A172 (cell line): ENCODE measurements at places on chromosomes 7 and 10.
A peak's percentile ranks its signal among the peaks of the same experiment; 100 is the strongest.

DNA sequence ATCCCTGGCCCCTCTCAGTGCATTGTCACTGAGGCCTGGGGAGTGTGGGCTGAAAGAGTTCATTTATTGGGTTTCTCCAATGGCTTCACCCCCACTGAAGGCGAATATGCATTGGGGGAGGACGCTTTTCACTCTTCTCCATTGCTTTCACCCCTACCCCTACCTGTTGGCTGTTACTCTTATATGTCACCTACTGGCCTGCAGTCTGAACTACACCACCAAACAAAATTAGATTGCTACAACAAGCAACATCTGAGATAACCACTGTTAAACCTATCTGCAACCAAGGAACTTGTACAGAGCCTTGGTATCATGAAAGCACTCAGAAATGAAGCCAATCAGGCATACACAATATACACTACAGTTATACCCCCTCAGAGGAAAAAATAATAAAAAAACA is 203.7 kb downstream of the REEP3 start:
- DNase-seq: no peak

DNA sequence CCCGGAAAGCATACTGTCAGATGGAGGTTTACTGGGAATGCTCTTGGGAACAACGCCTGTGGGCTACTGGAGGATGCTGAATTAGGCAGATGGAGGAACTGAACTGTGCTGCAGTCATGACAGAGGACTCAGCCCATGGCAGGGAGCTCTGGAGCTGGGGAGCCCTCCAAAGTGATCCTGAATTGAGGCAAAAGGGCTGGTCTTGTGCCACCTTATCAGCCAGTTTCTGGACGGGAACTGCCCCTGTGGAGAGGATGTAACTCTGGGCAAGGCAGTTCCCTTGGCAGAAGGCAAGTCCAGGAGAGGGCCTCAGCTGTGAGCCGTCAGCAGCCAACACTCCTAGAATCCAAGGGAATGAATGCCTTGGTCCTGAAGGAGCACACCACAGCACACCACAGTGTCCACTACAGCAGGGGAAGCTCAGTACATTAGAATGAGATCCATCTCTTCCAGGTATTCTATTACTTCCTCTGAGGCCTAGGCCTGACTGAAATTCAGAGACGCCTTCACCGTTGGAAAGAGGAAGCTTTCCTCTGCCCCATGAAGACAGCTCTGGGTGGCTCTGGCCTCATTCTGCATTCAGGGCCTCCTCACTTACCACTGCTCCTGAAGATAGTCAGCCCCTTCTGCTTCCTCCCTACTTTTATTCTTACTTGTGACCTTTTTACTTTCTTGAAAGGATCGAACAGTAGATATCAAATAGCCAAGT is 139.6 kb upstream of the GPR26 start:
- no peak for DNase-seq

DNA sequence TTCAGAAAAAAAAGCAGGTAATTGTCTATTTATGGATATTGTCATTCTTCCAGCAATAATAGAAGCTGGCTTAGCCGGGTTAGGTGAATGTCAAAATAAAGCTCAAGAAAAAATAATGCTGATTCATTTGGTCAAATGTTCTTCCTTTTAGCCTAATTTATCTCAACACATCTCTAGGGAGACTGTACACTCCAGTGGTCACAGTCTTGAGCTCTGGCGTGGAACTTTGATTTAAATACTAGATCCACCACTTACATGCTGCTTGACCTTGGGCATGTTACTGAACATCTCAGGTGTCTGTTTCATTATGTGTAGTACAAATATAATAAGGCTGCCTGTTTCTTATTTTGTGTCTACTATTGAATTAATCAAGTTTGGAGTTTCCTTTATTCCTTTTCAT is 22.0 kb downstream of the PRTFDC1 start:
- DNase-seq: no peak

DNA sequence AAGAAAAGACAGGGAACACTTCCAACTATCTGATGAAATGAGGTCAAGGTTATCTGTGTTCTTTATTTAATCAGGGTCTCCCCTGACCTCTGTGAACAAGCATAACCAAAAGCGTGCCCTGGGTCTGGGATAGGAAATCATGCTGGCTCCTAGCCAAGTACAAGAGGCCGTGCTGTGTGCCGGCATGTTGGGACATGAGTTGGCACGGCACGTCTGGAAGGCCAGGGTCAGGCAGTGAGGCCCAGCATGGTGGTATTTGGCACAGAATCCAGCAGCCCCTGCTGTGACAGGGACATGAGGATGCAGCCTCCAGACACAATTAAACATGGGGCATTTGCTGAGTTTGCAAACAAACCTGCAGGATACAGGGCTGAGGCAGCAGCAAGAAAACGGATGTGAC is 320.4 kb downstream of the PLXNA4 start:
- DNase-seq: no peak

- DNase-seq: no peak
These were observed 92.0 kb downstream of the DLG5 start for GRCh38 chr10:77834540-77834939.

- DNase-seq: no peak
These were observed 847 bp downstream of the BTAF1 start for GRCh38 chr10:91924212-91925021.

- no peak for DNase-seq
These were observed 22.7 kb downstream of the LSMEM1 start for GRCh38 chr7:112503361-112503972.

DNA sequence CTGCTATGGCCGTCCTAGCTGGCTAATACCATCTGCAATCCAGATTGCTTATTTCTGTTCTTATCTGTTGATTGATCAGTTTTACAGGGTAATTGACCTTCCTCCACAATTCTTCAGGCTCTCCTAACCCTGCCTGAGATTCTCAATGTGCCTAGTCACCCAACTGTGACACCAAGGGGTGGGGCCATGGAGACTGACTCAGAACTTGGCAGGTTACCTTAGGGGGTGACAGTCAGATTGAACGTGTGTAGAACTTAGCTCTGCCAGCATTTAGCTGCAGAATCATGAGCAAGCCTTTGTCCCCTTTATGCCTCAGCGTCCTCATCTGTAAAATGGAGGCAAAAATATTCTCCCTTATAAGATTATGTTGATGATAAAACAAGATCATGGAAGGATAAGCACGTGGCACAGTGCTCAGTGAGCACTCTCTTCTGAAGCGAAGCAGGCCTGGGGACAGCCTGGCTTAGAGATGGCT is 19.1 kb upstream of the LEP start:
- DNase-seq: peak; percentile 66

GRCh38 chr10:86180861-86181260 is 185.7 kb downstream of the GRID1 start:
- no peak for DNase-seq
